ENCODE measurements at places on chromosomes 5 and 9.

GRCh38 chr5:115192098-115192497, 22.4 kb upstream of the TRIM36 start:
- DNase-seq, result no peak

DNA sequence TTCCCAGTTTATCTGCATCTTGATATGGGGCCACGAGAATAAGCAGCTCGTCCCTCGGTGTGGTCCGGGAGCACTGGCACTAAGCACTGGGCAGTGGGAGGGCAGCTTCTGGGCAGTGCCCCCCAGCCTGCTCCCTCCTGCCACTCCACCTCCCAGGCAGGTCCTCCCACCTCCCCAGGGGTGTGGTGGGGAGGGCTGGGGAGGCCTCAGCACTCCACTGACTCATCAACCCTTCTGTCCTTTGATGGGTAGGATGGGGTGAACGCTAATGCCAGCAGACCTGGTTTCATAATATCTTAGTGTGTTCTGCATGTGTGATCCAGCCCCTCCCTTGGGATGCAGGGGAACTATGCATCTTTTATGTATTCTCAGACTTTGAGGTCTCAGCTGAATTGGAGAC, 62.2 kb upstream of the GNE start:
- DNase-seq, result no peak

DNA sequence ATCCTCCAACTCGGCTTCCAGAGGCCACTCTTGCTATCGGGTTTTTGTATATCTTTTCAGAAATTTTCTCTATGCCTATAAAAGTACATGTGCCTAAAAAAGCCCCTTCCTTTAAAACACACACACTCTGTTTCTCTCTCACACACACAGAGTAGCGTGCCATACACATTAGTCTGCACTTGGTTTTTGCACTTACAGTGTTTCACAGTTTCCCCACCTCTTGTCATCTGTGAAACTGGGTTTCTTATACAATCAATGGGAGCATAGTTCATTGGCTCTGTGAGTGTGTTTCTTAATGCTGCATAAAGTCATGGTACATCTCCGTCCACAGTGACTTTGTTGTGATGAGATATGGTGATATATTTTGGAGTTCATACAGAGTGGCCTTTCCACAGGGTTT, 664 bp upstream of the IGFBPL1 start:
- DNase-seq, result no peak

DNA sequence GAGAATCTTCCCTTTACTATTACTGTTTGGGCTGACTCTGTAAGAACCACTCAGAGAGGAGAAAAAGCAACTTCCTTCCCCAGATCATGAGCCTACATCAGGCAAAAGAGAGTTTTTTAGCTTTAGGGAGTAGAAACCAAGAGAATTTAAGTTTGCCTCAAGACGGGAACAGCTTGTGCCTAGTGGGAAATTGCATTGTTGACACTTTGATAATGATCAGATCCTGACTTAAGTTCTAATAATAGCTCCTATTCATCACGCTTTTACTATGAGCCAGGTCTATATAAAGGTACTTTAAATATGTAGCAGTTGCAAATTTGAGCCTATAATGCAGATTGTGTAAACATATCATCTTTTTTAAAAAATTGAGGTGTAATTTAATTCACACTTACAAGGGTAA, 298.2 kb downstream of the MAN2A1 start:
- DNase-seq, result no peak

GRCh38 chr5:10863763-10864383, 102.8 kb upstream of the DAP start:
- DNase-seq, result peak; percentile 14

DNA sequence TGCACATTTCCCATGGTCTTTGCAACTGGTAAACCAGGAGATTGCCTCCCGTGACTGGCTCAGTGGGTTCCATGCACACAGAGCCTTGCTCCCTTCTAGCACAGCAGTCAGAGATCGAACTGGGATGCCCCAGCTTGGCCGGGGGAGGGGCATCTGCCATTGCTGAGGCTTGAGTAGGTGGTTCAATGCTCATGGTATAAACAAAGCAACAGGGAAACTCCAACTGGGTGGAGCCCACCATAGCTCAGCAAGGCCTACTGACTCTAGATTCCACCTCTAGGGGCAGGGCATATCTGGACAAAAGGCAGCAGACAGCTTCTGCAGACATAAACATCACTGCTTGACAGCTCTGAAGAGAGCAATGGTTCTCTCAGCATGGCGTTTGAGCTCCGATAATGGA, 67.0 kb upstream of the PPP1R2B start:
- no peak for DNase-seq

DNA sequence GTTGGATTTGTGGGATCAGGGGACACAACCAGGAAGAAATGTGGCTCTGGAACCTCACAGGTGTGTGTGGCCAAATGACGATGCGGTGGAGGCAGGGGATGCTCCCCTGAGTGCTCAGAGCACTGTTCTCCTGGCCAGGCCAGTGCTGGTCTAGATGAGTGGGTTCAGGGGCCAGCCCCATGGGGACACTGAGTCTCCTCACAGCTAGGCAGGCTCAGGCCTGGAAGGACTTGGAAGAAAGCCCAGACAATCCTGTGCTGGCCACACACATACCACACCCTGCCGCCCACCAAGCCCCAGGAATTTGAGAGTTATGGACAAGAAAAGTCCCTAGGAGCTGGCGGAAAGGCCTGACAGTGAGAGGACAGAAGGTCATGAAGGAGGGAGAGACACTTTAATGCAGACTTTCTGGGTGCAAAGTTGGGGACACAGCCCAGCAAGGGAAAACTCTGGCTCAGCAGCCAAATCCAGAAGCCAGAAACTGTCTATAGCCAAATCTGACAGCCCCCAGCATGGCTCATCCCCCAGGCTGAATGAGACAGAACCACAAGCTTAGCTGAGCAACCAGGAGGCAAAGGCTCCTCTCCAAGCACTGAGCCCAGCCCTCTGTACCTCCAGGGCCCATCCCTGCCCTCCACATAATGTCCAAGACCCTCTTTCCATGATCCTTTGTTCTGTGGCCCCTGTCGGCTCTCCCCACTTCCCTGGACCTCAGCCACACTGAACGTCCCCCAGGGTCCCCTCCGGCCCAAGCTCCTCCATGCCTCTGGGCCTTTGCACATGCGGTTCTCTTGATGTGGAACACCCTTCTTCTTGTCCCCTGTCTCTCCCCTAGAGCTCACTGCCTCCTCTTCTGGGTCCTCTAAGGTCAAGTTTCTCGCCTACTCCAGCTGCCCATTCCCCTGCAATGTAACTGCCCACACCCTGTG, 22.4 kb downstream of the LHX6 start:
- no peak for DNase-seq

- no peak for DNase-seq
Observed at GRCh38 chr9:92654481-92655301, 15.2 kb downstream of the IPPK start.

DNA sequence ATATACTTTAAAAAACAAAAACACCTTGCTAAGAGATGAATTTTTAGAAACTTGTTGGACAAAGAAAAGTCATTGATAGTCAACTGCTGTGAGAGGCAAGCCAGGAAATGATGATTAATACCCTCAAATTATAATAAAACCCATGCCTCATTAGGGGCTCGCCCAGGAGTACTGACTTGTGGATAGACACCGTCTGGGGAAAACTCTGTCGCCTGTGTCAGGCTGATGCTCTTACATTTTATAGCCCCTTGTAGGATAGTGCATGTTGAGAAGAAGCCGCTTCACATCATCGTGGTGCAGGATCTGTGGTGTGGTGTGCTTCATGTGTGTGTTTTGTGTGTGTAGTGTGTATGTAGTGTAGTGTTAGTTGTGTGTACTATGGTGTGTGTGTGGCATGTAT, 39.1 kb downstream of the SYK start:
- no peak for DNase-seq

DNA sequence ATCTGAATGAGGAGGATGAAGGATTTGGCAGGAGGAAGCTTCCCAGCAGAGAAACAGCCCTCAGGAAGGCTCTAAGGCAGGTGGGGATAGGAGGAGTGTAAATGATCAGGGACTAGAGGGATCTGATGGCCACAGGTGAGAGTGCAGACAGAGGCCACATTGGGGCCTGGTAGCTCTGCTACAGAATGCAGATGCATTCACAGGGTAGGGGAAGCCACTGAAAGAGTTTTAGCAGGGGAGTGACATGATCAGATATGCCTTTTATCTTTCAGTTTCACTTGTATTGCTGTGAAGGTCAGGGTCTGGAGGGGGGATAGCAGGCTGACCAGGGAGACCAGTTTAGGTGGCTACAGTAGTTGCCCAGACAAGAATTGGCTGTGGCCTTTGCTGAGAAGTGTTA, 3.0 kb downstream of the TXNDC15 start:
- no peak for DNase-seq

Measured in activated CD4-positive, alpha-beta T cell treated with anti-CD3 and anti-CD28 coated beads for 1 hour (primary cell).